ENCODE measurements at places on chromosomes 5 and 9. TPM values are rescaled to one million over a fixed set of nuclear protein-coding genes. Genes with fewer than 3 reads are reported as not detected.

The TMEM174 gene
- not detected for total RNA-seq

The TLX3 gene
- not detected for total RNA-seq

The KIF24 gene
- total RNA-seq = 3.7 TPM

The KIF4B gene
- total RNA-seq = not detected

The TEX48 gene
- not detected for total RNA-seq

The SPINK13 gene
- total RNA-seq = not detected

The QSOX2 gene
- total RNA-seq = 27.0 TPM

The MSX2 gene
- total RNA-seq = 4.9 TPM

The GNA14 gene
- not detected for total RNA-seq

The SLC36A2 gene
- total RNA-seq = not detected

The RANBP3L gene
- total RNA-seq = not detected

The BTNL8 gene
- not detected for total RNA-seq

The SLC12A7 gene
- total RNA-seq = 30.2 TPM

The PCDHA11 gene
- 0.96 TPM for total RNA-seq

The FST gene
- 2.6 TPM for total RNA-seq

The PTPN3 gene
- 16.0 TPM for total RNA-seq

The FTMT gene
- total RNA-seq = not detected

The CDC14B gene
- total RNA-seq = 13.5 TPM

The AHRR gene
- 4.3 TPM for total RNA-seq

The EIF4EBP3 gene
- 1.5 TPM for total RNA-seq

The ZFP37 gene
- total RNA-seq = 2.5 TPM

Measured in A549 treated with GW870086 at 1 μM for 4 hours (cell line).